ENCODE measurements at places on chromosomes 4 and X. TPM values are rescaled to one million over a fixed set of nuclear protein-coding genes. Genes with fewer than 3 reads are reported as not detected.

The XPNPEP2 gene
- total RNA-seq, result not detected

The CT47A7 gene
- total RNA-seq, result not detected

The SOD3 gene
- total RNA-seq, result not detected

The CDS1 gene
- 20.8 TPM for total RNA-seq

The GPC4 gene
- total RNA-seq, result 2.1 TPM

The NPY2R gene
- not detected for total RNA-seq

The MAOB gene
- total RNA-seq, result not detected

The RHOXF1 gene
- not detected for total RNA-seq

DNA sequence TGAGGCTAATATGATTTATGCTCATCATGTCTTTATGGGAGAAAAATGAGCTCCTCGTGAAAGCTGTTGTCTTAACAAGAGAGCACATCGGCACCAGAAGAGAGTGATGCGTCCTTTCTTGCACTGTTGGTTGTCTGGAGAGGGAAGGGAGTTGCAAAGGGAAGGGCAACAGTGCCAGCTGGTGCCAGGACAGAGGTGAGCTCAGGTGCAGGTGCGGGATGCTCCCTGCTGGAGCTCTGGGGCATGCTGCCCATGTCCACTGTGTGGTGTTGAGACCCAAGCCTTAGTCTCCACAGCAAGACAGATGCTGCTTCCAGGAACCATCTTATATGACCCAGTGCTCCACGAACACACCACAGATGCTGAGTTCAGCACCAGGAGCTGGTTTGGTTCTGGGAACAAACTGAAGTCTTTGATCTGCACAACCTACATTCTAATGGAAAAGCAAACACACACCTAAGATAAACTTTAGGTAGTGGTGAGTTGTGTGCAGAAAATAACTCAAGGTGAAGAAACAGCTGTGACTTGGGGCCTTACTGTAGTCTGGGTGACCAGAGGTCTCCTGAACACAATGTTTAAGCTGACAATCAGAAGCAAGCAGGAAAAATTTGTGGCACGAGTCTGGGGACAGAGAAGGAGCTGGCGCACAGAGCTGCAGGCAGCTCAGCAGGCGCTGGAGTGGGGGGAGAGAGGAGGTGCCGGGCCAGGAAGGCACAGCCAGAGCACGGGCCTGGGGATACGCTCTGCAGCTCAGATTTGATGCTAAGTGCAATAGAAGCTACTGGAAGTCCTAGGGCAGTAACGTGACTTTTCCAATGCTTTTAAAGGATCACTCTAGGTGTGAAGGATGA is 73.2 kb downstream of the HAUS3 start:
- peak; percentile 14 for DNase-seq

DNA sequence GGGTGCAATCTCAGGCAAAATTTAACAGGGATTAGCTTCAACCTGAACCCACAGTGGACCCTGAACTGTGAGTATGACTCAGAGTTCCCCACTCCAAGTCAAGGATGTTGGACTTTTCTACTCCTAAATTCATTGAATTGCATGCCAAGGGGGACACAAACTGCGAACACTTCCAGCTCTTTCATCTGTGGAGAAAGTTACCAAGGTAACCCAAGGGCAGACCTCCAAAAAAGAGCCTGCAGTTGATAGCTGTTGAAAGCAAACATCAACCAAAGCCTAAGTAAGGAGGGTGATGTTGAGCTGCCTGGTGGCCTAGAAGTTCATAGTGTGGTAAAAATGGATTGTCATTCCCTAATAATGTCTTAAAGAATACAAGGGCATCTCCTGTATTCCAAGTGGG is 1242.9 kb downstream of the C4orf33 start:
- DNase-seq, result no peak

- no peak for DNase-seq
These were observed 37.9 kb upstream of the FSTL5 start for GRCh38 chr4:162201673-162202072.

GRCh38 chr4:113825272-113825671 is 63.7 kb upstream of the CAMK2D start:
- no peak for DNase-seq

GRCh38 chr4:156710365-156711192 is 261.0 kb downstream of the PDGFC start:
- no peak for DNase-seq

- DNase-seq, result no peak
These were observed 46.1 kb downstream of the PSAPL1 start for GRCh38 chr4:7388627-7389026.

GRCh38 chrX:119228512-119229252 is 7.4 kb upstream of the PGRMC1 start:
- peak; percentile 69 for DNase-seq

DNA sequence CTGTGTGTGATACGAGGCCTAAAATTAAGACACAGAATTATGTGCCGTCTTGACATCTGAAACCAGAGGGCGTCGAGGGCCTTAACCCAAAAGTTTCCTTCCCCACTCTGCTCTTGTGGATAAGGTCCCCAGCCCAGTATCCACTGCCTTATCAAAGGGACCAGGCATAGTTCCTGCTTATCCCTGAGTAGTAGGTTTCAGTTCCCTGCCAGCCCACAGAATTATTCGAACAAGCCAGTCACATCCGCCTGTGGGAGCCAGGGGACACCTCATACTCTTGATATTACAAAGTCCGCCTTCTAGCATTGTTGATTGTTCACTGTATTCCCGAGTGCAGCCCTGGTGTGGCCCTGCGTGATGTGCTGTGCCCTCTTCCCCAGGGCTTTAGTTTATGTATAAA is 5.4 kb upstream of the MMRN1 start:
- DNase-seq, result no peak

DNA sequence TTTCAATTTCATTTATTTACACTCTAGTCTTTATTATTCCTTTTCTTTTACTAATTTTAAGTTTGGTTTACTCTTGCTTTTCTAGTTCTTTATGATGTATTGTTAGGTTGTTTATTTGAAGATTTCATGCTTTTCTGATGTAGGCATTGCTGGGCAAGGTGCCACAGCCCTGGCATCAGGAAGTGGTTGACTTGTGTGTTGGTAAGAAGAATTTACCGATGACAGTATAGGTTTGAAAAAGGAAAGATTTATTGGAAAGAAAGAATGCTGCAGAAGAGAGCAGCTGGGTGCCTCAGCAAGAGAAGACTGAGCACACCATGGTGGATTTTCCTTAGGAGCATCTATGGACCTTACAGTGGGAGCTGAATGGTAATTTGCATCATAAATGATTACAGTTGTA is 153.2 kb downstream of the KLF8 start:
- no peak for DNase-seq

Measured in foreskin keratinocyte (primary cell).